D721Med (cell line): ENCODE measurements at places on chromosomes 7 and 10.

GRCh38 chr7:92767437-92767836 lies 68.9 kb downstream of the CDK6 start:
- DNase-seq = no peak

DNA sequence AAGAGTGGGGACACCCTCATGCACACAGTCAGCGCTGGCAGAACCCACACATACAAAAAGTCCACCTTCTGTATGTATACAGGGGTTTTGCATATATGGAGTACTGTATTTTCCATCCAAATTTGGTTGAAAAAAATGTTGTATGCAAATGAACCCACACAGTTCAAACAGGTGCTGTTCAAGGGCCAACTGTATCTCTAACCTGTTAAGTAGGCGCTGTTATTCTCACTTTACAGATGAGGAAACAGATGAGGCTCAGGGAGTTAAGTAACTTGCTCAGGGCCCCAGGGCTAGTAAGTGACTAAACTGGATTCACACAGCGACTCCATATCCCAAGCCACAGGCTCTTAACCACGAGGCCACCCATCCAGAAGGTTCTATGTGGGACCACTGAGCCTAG lies 69.9 kb downstream of the C10orf105 start:
- DNase-seq = no peak

- no peak for DNase-seq
Observed at GRCh38 chr10:69160809-69161241, 19.2 kb upstream of the SUPV3L1 start.

GRCh38 chr7:29276199-29276598 lies 81.6 kb downstream of the CHN2 start:
- no peak for DNase-seq

DNA sequence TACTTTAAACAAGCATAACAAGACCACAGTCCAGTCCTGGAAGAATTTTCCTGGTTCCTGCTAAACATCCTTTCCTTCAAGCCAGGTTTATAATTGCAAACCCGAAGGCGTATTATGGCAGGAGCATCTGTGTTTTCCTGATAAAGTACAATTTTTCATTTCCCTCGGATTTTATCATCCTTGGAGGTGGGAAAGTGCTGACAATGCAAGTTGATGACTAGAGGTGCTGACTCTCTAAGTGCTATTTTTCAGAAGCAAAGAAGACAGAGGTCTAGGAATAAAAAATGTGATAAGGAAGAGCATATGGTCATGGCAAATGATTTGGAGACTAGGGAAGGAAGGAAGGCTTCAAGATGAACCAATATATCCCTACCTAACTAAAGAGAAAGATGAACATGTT lies 703.2 kb upstream of the LRRN3 start:
- no peak for DNase-seq

DNA sequence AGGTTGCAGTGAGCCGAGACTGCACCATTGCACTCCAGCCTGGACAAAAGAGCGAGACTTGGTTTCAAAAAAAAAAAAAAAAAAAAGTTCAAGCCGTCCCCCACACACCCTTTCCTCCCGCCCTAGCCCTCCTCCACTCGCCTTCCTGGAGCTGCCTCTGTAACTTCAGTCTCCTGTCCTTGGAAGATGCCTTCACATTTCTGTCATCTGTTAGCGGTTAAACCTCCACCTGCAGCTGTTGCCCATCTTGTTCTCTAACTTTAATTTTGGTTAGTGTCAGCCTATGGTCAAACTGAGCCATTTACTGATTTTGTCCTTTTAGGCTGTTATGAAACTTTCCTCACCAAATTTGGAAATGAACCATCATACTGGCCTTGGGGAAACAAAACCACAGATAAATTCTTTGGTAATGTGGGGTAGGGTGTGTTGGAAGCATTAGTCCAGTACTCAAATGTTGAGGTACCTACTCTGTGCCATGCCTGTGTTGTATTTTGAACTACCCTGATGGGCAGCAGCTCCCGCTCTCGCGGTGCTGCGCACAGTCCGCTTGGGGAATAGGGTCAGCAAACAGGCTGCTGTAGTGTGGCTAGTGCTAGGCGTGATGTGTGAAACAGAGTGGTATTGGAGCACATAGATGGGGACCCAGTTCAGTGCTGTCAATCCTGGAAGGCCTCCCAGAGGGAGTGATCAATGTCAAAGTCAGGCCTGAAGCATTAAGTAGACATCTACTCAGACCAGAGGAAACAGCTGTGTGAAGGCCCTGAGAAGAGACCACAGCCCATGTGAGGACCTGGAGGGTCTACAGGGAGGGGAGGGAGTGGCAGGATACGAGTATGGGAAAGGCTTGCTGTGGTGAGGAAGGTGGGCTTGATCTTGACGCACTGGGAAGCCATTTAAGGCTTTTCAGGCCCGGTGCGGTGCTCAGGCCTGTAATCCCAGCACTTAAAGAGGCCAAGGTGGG lies 26.9 kb downstream of the SFXN4 start:
- DNase-seq = no peak

DNA sequence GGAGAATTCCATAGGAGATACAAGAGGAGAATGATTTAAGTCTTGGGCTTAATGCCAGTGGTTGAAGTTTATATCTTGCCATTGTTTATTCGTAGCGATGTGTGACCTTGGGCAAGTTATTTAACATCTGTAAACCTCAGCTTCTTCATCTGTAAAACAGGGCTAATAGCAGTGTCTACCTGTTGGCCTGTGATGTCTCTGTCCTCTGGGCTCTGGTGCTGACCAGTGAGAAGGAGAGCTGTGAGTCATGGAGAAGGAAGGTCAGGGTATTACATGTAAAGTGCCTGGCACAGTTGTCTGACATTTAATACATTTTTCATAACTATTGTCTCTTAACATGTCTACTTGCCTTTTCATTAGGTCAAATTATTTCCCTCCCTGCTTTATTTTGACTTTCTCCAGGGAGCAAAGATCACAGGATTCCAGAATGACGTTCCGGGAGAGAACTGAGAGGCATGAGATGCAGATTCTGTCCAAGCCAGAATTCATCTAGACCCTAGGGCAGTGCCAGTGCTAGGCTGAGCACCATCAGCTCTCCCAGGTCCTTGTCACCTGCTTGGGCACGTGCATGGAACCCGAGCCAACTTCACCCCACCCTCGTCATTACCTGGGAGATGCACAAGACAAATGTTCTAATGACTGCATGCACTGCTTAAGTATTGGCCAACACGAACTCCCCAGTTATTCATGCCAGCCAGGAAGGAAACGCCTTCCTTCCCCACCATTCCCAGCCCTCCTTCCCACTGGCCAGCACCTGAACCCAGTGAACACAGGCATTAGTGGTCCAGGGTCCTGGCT lies 187.9 kb downstream of the DPY19L1 start:
- no peak for DNase-seq

DNA sequence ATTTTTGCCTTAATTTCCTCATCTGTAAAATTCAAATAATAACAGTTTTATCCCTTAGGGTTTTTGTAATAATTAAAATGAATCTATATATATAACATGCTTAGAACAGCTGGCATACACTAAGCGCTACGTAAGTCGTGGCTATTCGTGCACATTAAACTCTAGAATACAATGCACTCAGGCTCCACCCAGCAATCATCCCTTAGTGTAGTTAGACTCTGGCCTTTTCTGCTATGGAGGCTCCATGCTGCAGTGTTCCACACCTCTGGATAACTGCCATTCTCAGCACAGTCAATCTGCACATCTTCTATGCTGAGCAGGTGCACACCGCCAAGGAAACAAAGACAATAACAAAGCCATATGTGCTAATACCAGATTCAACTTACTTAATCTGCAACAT lies 92.9 kb downstream of the IPMK start:
- DNase-seq = no peak

DNA sequence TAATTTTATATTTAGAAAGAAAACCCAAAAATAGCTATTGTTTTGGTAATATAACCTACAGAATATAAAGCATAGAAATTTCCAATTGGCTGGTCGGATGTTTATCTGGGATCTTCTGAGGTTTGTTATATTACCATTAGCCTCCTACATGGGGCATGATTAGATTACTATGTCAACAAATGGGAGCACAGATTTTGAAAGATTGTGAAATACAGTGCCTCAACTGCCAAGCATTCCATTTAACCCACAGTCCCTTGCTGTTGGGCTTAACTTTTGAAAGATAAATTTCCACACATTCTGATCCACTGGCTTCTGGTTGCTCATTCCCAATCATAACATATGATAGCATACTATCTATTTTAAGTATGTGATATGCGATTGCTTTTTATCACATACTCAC lies 455.4 kb upstream of the C7orf33 start:
- DNase-seq = no peak

GRCh38 chr10:90437452-90437851 lies 420.4 kb downstream of the HTR7 start:
- no peak for DNase-seq

DNA sequence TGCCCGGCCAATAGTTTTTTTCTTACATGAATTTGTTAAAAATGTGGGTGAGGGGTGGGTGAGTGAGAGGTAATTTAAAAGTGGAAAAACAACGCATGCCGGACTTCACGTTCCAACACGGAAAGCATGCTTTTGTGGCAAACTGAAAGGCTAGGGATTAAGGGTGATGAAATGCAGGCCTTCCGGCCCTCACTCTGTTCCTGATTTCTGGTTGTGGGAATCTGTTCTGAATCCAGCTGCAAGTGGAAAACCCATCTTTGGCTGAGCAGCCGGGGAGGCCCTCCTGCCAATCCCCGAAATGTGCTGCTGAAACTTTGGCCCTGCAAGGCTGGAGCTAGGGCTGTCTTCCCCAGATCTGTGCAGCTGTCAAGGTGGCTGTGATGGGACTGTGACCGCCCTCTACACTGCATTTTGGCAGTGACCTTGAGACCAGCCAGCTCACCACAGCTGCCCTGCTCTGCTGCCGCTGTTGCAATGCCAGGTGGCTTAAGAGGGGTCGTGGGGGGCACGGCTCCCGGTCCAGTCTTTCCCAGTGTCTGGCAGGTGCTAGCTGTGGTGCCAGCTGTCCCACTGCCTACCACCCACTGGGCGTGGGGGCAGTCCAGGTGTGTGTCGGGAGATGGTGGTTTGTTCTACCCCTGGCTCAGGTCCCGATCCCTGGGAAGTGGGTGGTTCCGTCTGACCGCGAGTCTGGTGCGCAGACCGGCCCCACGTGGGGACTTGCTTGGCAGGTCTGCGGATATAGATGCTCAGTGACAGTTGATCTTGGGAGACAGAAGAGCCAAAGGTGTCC lies 39.0 kb downstream of the TET1 start:
- DNase-seq = no peak

- DNase-seq = no peak
Observed at GRCh38 chr10:131444862-131445461, 133.4 kb upstream of the TCERG1L start.

GRCh38 chr10:117071286-117072050 lies 66.5 kb upstream of the SHTN1 start:
- DNase-seq = no peak

GRCh38 chr10:100216006-100216405 lies 13.4 kb downstream of the CHUK start:
- DNase-seq = no peak

DNA sequence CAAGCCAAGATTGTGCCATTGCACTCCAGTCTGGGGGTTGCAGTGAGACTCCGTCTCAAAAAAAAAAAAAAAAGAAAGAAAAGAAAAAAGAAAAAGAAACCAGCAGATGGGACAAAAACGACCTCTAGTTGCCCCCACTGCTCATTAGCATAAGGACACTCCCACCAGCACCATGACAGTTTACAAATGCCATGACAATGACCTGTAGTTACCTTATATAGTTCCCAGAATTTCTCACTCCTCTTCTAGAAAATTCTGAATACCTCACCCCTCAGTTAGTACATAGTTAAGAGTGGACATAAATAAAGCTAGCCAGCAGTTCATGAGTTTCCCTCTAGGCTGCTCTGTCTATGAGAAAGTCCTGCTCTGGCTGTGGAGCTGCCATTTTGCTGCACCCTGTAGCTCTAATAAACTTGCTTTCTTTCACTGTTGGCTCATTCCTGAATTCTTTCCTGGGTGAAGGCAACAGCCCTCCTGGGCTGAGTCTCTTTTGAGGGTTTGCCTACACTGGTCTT lies 276.8 kb upstream of the AKR1E2 start:
- DNase-seq = no peak

- DNase-seq = no peak
Observed at GRCh38 chr7:17965603-17966002, 25.3 kb upstream of the SNX13 start.

- no peak for DNase-seq
Observed at GRCh38 chr10:123621916-123622315, 44.2 kb upstream of the GPR26 start.

DNA sequence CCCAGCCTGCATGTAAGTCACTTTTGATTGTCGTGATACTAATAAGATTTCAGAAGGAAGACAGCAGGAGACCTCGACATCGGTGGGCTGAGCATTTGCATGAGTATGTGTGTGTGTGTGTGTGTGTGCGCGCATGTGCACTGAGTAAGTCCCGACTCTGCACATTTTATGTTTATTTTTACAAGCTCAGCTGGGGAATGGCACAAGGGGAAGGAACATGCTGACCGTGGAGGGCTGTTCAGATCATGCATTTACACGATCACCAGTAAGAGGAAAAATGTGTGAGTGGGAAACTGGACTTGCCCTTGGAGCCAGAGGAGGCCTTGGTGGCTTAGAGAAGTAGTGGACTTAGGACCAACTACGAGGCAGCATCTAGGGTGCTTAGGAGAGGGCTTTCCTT lies 41.3 kb downstream of the IL2RA start:
- no peak for DNase-seq
